Cerebellar nuclear complex (tissue), 1 donor: ENCODE measurements at places on chromosomes 5 and 9.

GRCh38 chr5:56116599-56117141 lies 116.5 kb downstream of the ANKRD55 start:
- no peak for DNase-seq

GRCh38 chr5:164799391-164799790 lies 1294.0 kb downstream of the MAT2B start:
- DNase-seq: no peak

DNA sequence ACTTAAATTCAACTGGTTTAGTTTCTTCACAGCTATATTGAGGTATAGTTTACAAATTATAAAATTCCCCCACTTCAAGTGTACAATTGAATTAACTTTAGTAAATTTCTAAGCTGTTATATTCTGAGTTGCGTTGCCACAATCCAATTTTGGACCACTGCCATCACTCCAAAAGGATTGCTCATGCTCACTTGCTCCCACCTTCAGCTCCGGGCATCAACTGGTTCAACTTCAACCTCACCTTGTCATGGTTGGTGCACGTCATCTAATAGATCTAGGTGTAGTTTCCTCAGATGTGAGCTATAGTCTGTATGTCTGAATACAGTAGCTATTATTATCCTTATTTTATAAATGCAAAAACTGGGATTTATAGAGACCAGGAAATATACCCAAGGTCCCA lies 942.5 kb upstream of the WWC1 start:
- DNase-seq: no peak

- DNase-seq: no peak
Measured at GRCh38 chr5:152086668-152087067, 162.0 kb upstream of the GLRA1 start.

- DNase-seq: no peak
Measured at GRCh38 chr5:54440456-54440893, 15.0 kb upstream of the HSPB3 start.

GRCh38 chr9:2623288-2624050 lies 1.9 kb downstream of the VLDLR start:
- no peak for DNase-seq

GRCh38 chr5:102853680-102854079 lies 98.6 kb downstream of the PAM start:
- DNase-seq: no peak

DNA sequence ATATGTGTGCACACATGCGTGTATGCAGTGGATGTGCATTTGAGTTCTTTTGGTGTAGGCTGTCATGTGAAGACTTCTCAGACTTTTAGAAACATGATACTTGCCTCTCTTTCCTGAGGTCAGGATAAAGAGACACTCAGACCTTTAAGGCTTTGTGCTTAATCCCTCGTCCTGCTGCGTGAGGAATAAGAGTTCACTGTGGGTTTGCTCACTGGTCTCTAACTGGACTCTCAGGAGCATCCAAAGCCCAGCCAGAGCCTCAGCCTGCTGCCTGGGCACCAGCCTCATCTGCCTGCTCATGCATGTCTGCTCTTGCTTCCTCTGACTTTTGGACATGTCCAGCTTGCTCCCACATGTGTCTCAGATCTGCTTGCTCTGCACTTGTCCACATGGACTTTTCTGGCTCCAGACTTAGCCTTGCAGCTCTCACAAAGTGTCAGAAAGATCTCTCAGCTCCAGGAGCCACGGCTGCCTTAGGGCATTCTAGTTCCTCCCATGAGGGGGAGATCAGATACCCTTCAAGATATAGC lies 65.1 kb upstream of the ZNF366 start:
- DNase-seq: no peak

DNA sequence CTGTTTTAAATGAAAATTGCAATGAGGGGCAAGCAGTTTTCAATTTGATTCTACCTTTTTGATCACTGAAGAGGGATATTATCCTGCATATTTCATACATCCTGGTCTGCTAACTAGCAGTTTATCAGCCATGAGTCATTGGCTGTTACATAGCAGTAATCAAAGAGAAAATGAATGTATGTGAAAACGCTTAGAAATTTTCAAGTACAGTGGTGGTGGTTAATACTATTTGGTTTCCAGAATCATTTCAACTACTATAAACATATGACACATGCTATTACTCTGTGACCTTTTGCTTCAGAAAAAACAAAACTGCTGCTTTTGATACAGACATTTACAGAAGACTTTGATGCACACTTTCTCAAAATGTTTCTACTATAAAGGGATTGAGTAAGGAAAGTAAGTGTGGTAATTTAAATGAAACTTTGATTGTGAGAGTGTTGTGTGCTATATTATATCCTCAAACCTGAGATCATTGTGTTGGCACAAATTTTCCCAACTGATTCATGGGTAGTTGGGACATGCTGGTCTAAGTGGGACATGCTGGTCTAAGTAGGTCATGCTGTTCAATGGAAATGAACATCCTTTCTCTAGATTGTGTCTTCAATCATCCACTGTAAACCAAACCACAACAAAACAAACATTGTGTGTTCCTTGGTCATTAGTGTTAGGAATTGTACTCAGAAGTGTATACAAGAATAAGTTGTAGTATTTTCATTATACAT lies 5.1 kb downstream of the RNF14 start:
- no peak for DNase-seq

DNA sequence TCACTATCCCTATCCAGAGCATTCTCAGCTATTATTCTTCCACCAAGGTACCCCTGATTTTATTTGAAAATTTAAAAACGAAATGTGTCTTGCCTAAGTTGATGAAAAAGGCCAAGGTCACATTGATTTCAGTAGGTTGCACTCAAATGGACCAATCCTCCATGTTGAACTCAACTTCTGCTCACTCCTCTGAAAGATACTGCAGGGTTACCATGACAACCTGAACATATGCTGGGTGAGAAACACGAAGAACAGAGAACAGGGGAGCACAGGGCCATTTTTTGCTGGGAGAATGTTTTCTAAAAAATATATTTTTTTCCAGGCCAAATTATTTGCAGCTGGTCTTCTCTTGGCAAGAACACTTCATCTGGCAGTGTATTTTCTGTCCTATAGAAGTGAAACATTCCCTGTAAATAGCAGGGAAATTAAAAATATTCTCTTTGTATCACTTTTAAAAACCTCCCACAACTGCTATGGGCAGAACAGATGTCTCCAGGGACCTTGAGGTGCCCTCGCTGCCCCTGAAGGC lies 215.9 kb downstream of the NXNL2 start:
- DNase-seq: no peak

- DNase-seq: no peak
Measured at GRCh38 chr5:167867281-167867680, 424.2 kb upstream of the WWC1 start.

DNA sequence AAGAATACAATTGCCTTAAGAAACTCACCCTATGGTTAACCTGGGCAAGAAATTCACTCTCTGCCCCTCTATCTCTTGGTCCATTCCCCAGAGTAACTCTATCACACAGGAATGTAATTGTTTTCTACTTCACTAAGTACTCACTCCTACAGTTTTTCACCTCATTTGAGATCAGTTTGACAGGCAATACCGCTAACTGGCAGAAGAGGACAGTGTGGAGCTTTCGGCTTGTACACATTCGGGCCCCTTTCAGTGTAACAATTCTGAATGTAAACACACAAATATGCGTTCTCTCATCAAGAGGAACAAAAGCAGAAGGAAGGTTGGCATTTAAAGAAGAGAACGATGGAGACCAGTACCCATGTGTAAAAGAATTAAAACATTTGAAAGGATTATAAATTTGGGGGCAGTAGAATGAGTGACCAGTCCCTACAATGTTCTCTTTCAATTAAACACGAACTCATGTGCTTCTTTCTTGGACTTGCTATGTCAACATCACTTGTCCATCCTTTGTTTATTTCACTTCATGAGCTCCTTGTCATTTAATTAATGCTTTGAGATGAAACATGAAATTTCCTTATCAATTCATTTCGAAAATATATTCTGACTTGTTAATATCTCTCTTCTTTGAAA lies 188.5 kb upstream of the GRAMD2B start:
- no peak for DNase-seq

- DNase-seq: no peak
Measured at GRCh38 chr9:129319938-129320481, 141.9 kb upstream of the IER5L start.

- DNase-seq: no peak
Measured at GRCh38 chr5:151240924-151241635, 11.9 kb upstream of the GM2A start.

- DNase-seq: no peak
Measured at GRCh38 chr5:139668064-139668880, 20.1 kb downstream of the CXXC5 start.

- no peak for DNase-seq
Measured at GRCh38 chr9:89529243-89530035, 31.5 kb upstream of the SEMA4D start.

GRCh38 chr5:178115814-178116142 lies 2.4 kb downstream of the N4BP3 start:
- no peak for DNase-seq

DNA sequence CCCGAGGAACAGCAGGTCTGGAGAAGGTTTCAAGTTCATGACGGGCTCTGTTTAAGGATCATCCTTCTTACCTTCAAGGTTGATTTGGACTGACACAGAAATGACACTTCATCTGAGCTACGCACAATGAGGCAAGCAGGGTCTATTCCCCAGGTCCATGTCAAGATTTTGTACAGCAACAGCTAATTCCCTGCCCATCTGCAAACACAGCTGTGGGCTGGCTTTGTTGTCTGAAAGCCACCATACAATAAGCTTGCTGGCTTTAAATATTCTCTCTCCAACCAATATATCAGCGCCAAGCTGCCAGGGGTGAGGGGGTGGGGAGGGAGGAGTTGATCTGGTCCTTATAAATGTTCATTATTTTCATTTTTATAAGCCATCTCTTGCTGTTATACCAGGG lies 92.0 kb downstream of the OTULIN start:
- no peak for DNase-seq
